ENCODE measurements at places on chromosomes 5 and 9. TPM values are rescaled to one million over a fixed set of nuclear protein-coding genes. Genes with fewer than 3 reads are reported as not detected.

- DNase-seq = no peak
Measured at GRCh38 chr9:4237748-4238511, 61.9 kb downstream of the GLIS3 start.

DNA sequence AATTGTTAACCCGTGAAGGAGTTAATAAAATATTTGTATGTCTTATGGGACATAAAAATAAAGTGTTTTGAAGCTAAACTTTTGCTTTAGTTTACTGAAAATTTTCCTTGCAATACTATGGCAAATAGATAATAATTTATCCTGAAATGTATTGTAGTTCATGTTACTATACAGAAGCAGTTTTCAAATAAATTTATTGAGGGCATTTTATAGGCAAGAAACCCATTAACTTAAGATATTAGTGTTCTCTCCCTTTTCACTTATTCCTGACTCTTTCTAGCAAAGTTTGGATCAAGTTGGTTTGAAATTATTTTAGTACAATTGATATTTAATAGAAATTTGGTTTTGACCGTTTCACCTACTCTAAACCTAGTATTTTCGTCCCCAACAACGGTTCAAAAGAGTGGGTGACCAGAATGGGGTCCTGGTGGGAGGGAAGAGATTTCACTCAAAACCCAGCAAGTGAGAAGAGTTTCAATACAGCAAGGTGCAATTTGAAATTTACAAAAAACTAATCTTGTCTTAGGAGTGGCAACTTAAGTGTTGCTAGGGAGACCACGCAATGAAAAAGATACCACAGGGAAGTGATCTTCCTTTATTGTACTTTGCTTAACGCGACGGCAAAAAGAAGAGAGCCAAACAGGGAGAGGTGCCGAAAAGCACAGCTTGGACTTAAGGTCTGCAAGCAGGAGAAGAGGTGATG lies 28.4 kb downstream of the NR2F1 start:
- no peak for DNase-seq

DNA sequence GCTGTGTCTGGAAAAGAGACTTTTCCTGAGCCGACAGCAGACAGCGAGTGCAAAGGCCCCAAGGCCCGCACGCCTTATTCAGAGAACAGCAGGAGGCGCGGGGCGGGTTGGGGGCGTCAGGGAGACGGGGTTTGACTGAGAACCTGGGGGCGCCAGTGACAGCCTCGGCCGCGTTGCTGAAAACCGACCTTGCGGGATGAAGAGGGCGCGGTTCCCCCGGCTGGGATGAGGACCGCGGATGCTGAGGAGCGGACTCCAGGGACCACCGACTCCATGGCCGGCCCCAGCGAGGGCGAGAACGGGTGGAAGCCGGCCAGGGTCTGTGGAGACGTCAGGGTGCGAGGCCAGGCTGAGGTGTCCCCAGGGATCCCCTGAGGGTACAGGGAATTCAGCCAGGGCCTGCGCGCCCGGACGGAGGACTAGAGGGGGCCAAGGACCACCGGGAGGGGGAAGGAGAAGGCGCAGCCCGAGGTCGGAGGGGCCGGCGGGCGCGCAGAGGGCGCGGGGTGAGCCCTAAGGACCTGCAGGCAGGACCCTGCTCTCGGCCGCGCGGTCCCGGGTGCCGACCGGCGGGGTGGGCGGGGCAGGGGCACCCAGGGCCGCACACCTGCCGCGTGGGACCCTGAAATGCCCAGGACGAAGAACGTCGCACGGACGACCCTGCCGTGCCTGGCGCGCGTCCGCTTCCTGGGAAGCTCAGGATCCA lies 837 bp upstream of the AHRR start:
- DNase-seq = no peak

DNA sequence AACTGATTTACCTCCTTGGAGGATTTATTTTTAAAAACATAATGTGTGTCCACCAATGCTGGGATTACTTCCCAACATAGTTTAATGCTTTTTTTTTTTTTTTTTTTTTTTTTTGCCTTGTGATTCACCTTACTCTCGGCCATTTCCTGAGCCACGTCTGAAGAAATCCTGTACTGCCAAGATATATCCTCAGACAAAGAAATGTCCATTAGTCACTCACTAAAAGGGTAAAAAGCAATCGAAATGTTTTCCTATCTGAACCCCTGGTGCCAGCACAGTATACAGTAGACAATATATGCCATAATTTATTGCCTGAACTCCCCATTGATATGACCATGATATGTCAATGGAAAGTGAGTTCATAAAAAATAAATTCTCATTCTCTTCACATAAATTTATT lies 344.1 kb downstream of the BNC2 start:
- DNase-seq = no peak

DNA sequence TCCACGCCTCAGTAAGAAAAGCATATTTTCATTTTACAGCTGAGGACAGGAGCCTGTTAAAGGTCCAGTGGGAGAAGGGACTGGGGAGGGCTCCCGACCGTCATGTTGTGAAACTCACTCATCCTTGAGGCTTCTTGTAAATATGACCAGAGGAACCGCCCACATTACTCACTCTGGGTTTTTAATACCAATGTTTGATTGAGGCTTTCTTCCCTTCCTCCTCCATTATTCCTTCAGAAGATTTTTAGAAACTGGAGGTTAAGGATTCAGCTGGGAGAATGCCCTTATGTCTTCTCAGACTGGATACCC lies 61.4 kb upstream of the GLRX start:
- no peak for DNase-seq

GRCh38 chr5:178177569-178177968 lies 9.6 kb downstream of the GMCL2 start:
- DNase-seq = no peak

DNA sequence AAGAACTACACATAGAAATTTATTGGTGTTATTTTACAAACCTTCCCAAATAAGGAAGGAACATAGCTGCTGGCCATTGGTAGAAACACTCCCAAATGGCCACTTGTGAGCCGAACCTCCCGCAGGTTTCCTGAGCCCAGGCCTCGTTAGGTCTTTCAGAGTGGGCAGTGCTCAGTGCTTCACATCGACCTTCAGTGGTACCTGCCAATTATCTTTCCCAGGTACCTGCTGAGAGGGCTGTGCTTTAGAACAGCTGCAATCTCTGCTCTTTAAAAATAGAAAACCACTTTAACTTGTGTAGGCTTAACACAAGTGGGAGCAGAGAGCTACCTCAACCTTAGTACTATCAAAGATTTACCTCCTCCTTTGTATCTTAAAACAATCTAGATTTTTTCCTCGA lies 334.1 kb downstream of the RFX3 start:
- no peak for DNase-seq

- no peak for DNase-seq
Measured at GRCh38 chr5:33629999-33630398, 189.2 kb downstream of the TARS1 start.

- no peak for DNase-seq
Measured at GRCh38 chr5:139551191-139551889, 9.8 kb upstream of the UBE2D2 start.

- DNase-seq = no peak
Measured at GRCh38 chr5:20949636-20950035, 961.6 kb upstream of the CDH18 start.

DNA sequence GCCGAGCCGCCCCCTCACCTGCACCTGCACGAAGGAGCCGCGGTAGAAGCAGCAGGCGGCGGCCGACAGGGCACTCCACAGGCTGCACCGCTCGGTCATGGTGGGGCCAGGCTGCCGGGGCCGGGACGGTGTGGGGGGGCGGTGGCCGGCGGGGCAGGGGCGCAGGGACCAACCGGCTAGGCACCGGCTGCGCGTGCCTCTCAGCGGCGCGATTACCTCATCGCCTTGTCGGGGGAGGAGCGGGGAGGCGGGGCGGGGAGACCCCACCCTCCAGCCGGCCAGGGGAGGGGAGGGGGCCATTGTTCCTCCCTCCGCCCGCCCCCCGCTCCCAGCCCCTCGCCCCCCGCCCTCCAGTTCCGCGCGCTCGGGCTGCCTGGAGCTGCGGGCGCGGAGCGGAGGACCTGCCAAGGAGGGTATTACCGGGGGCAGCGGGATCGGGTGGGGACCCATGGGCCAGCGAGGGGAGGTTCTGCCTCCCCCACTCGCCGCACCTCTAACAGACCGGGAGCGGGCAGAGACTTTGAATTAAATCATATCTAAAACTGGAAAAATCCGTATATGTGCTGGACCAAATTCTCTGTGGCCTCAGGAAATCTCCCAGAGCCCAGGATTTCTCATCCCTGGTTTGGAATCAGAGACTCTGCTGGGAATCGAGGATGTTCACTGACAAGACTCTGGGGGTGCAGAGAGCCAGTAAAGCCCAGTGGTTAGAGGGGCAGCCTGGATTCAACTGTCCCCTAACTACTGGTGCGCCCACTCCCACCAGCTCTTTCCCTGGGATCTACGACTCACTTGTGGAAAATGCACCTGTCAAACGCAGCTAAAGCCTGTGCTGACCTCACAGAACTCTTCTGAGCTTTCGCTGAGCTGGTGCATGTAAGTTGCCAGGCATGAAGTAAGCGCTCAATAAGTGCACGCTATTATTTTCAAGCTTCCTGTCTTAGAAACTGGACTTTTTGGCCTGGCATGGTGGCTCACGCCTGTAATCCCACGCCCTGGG lies 20.3 kb upstream of the TOR2A start:
- no peak for DNase-seq

DNA sequence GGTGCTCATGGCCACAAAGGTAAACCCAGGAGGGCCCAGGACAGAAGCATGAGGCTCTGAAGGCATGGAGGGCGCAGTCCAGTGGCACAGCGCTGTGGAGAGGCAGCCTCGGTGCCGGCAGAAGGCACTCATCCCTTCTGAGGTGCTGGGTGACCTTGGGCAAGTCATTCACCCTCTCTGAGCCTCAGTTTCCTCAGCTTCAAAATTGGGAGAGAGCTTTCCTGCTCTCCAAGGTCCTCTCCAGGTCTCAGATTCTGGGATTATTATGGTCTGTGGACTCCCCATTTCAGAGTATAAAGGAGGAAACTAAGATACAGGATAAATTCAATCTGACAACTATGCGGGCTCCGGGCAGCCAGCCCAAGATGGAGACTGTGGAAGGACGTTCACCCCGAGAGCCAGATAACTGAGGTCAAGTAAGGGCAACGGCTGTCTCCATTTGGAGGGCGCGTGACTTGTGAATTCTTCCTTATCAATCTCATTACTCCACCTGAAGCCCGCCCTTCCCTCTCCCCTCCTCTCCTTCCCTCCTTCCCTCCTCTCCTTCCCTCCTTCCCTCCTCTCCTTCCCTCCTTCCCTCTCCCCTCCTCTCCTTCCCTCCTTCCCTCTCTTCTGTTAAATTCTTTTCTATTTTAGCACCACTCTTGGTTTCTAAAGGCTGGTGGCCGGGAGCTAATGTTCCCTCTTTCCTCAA lies 58.1 kb downstream of the LRSAM1 start:
- no peak for DNase-seq

DNA sequence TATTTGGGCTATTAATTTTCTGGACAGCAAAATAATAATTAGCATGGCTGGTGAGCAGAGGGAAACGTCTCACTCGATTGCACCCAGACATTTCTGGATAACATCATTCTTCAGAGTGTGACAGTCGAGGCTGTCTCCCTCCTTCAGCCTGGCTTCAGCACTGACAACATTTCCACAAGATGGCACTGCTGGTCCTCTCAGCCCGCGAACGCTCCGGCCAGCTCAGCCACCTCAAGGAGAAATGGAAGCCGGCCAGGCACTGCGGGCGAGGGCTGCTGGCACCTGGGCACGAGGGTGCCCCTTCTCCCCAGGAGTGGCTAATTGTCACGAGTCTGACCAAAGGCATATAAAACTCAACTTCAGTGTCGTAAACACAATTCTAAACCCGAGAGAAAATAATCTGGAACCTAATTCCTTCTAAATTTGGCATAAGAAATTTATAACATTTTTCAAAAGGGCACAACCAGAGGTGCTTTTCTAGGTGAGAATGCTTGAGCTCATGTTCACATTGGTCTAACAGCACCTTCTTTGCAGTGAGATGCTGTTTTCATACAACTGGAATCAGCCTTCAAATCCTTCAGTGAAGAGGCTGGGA lies 65.9 kb downstream of the DAP start:
- peak; percentile 14 for DNase-seq

GRCh38 chr5:150600616-150601490 lies 39.6 kb upstream of the SYNPO start:
- DNase-seq = no peak

DNA sequence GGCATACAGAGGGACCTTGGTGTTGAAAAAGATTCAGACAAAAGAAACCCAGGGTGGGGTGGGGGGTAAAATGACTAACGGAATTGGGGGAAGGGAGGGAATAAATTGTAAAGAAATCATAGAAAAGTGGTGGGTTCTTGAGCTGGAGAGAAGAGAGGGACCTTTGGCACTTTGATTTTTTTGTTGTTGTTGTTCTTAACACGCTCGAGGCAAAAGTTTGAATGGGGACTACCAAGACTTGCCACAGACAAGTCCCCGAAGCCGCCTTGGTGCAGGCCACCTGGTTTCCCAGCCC lies 616 bp downstream of the VCAN start:
- no peak for DNase-seq

GRCh38 chr9:97478301-97478981 lies 23.0 kb upstream of the TMOD1 start:
- no peak for DNase-seq

DNA sequence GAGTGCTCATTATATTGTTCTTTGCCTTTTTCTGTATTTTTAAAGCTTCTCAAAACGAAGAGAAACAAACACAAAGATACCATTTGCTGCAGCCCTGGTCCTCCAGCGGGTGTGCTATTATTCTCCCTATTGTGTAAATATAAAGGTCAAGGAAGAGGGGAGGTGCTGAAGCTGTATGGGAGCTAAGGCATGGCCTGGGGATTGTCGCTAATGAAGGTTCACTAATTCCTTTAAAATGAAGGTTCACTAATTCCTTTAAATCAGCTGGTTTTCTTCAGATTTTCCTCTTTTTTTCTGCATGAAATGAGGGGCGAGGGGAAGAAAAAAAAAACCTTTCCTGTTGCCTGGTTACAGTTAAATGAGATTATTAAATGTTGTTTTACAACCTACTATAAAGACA lies 74.5 kb upstream of the MAP1B start:
- DNase-seq = no peak

DNA sequence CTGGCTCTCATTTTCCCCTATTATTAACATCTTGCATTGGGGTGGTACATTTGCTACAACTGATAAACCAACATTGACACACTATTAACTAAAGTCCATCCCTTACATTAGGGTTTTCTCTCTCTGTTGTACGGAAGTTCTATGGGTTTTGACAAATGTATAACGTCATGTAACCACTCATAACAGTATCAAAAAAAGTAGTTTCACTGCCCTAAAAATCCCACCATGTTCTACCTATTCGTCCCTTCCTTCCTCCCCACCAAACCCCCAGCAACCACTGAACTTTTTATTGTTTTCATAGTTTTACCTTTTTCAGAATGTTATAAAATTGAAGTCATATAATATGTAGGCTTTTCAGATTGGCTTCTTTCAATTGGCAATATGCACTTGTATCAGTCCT lies 40.1 kb downstream of the MLLT3 start:
- no peak for DNase-seq

GRCh38 chr5:150584556-150585335 lies 55.7 kb upstream of the SYNPO start:
- DNase-seq = no peak

The DDX31 gene
- 29.9 TPM for total RNA-seq

The MEGF10 gene
- not detected for total RNA-seq

The LURAP1L gene
- not detected for total RNA-seq

The CDC20B gene
- total RNA-seq = not detected

The DBN1 gene
- total RNA-seq = 106 TPM

The GALNT12 gene
- total RNA-seq = 10.9 TPM

The RLN1 gene
- total RNA-seq = 0.91 TPM

The MBLAC2 gene
- total RNA-seq = 5.4 TPM

The EPB41L4A gene
- 0.06 TPM for total RNA-seq

The FBXO38 gene
- total RNA-seq = 35.9 TPM

Data from activated naive CD8-positive, alpha-beta T cell treated with anti-CD3 and anti-CD28 coated beads for 36 hours (primary cell).